ENCODE measurements at places on chromosomes 3 and 15.

GRCh38 chr3:13137941-13138832 lies 65.0 kb upstream of the IQSEC1 start:
- DNase-seq, result no peak

DNA sequence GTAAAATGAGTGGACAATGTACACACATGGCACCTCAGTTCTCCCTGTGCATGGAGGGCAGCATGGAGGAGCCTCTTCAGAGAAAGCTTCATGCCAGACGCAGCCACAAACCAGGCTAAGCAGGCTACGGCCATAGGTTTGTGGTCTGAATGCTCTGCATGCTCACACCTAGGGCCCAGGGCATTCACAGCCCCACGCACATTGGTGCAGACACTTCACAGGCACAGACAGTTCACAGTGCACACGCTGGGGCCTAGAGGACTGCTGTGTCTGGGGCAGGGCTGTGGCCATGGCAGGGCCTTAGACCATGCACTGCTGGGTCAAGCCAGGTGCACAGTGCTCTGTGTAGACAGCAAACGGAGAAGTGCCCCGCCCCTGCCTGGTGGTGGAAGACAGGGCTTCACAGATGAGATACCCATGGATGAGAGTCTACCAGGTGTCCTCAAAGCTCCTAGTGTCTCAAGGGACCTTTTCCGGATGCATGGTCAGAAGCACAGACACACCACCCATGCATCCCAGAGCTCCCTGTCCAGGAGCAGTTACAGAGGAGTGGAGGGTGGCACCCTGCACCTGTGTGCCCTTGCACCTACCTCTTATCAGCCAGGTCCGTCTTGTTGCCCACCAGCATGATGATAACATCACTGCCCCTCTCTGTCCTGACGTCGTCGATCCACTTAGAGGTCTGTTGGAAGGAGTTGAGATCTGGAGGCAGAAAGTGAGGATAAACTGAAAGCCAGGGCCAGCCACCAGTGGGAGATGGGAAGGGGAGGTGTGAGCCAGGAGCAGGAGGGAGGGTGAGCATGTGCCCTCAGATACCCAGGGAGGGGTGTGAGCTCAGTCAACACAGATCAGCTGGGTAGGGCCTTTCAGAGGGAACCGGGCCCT lies 33.5 kb downstream of the SRPRB start:
- DNase-seq, result no peak

- DNase-seq, result peak; percentile 64
Measured at GRCh38 chr15:59245559-59245958, 38.9 kb downstream of the LDHAL6B start.

- no peak for DNase-seq
Measured at GRCh38 chr15:45395943-45396342, 17.6 kb upstream of the GATM start.

DNA sequence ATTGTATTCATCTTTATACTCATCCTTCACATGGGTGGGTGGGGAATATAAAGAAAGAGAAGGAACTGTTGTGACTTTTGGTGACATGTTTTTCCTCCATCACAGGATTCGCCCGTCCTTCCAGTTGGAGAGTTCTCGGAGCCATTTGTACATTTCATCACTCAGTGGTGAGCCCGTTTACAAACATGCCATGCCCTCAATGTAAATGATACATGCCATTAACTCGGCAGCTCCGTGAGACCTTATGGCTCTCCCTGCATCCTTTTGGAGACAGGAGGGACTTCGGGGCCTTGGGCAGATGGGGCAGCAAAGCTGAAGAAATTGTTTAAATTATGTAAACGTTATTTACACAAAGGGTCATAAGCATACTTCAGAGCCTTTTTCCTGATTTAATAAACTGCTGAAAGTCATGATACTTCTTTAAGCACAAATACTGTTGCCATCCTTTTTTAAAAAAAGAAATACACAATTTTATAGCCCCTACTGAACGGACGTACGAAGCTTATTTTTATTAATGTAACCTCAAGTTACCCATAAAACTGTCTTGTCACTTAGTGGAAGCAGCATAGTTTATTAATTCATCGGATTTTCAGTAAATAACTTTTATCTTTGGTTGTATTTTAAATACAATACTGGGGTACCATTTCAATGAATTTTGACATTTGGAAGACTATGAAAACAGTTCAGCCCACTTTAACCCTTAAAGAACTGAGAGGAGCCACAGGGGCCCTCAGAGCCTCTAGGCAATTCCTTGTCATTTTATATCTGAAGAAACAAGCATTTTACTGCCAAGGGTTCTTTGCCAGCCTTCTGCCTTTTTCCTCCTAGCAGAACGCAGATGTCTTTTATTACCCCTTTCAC lies 55.6 kb upstream of the SKOR1 start:
- DNase-seq, result no peak

GRCh38 chr3:99503350-99503749 lies 135.0 kb upstream of the COL8A1 start:
- DNase-seq, result peak; percentile 37

- DNase-seq, result no peak
Measured at GRCh38 chr15:38860674-38861073, 296.1 kb upstream of the RASGRP1 start.

- peak; percentile 1 for DNase-seq
Measured at GRCh38 chr15:82263350-82263749, 732 bp downstream of the SAXO2 start.

DNA sequence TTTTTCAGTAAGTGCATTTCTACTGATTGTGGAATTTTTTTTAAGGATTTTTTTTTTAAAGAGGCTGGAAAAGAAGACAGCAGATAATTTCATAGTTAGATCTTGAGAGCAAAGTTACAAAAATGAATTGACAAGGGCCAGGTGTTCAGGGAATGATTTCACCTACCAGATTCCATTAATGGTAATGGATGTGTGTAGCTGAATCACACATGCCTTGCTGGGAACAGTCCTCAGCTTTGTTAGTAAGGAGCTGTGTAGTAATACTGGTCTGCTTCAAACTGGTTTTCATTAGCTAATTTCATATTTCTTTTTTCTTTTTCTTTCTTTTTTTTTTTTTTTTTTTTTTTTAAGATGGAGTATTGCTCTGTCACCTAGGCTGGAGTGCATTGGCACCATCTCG lies 16.0 kb downstream of the NR1D2 start:
- DNase-seq, result no peak

- no peak for DNase-seq
Measured at GRCh38 chr3:45103753-45104714, 42.1 kb downstream of the CDCP1 start.

GRCh38 chr3:114139836-114140235 lies 39.0 kb downstream of the DRD3 start:
- DNase-seq, result no peak

GRCh38 chr3:134640378-134640777 lies 10.4 kb downstream of the KY start:
- DNase-seq, result no peak

DNA sequence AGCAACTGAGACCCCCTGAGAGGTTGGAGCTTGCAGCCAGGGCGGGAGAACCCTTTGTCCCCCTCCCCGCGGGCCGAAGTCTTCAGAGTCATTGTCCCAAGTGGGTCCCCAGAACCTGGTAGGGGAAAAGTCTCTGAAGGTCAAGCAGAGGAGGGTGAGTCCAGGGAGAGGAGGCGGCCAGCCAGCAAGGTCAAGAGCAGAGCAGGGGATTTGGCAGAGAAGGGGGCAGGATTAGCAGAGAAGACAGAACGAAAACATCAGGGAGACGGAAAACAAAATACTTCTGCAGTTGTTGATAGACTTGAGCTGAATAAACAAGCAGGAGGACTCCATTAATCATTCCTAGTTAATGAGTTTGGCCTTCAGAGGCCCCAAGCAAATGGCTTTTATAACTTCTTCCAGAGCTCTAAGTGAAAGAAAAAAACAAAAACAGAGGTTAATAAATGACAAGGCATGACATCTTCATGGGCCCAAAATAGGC lies 66.7 kb downstream of the GRIP2 start:
- no peak for DNase-seq

- DNase-seq, result peak; percentile 22
Measured at GRCh38 chr15:45179221-45179985, 8.4 kb downstream of the SHF start.

GRCh38 chr15:93126599-93126998 lies 37.6 kb upstream of the RGMA start:
- no peak for DNase-seq

- DNase-seq, result no peak
Measured at GRCh38 chr15:67140078-67140833, 74.9 kb downstream of the SMAD3 start.

All from EH (cell line).